Right ventricle myocardium superior (tissue), 1 donor: ENCODE measurements at places on chromosomes 7 and 10.
A peak's percentile ranks its signal among the peaks of the same experiment; 100 is the strongest.

- no peak for DNase-seq
Observed at GRCh38 chr7:18639711-18640110, 144.2 kb downstream of the HDAC9 start.

DNA sequence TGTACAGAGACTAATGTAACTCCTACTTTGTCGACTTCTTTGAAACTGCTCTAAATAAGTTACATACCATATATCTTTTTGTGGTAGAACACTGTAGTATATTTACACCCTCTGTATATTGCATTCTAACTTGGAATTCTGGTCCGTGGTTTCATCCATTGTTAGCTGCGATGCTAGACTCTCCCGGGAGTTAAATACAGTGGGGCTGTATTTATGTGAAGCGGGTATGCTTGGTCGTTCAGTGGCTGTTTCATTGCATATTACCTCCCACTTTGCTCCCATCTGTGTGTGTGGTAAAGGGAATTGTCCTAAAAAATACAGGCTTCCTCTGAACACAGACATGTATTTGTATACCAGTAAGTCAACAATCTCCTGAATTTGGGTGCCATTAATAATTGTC, 231.1 kb downstream of the SLC25A13 start:
- DNase-seq, result no peak

DNA sequence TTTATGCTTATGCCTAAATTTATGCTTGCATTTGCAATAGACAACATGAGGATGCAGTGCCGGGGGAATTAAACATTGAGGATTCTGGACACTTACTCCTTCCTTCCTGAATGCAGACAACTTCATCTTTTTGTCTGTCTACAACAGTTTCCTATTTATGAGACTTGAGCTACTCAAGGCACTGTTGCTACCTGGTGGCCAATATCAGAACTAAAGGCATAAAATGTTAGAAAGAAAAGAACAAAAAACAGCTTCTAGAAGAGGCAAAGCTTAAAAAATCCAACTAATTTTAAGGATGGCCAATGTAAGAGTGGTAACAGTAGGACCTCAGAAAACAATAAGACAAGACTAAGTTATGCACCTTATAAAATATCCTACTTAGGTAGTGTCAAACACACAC, 144.5 kb upstream of the PTN start:
- DNase-seq, result no peak

DNA sequence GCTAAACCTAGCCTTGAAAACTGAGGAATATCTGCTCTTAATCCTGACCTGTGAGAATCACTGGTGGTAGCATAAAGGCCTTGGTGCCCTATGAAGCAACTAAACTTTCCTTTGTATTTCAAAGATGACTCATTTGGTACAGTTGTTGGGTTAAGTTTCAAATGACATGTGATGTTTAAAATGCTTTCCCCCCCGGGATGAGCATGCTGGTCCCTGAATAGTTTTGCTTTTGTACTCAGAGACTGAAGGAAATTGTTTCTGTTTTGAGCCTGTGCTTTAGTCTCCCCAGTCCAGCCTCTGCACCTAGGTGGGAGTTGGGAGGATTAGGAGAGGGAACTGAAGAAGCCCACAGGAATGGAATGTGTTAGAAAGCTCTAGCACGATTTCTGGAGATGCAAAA, 258.9 kb upstream of the NPY start:
- no peak for DNase-seq

DNA sequence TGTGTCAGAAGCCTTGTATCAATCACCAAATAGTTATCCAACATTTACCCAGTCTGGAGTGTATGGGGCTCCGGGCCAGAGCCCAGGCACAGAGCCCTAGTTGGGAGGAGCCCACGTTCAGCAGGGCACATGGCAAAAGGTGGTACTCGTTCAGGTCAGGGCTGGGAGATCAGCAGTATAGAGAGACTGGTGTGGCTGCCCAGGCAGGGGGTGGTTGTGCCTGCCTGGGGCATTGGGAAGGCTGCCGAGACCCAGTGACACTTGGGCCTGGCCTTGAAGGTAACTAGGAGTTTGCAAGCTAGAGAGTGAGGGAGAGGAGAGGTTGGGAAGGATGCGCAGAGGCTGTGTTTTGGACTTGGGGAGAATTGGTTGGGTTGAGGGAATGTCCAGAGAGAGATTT, 48.9 kb upstream of the IGFBP3 start:
- DNase-seq, result no peak

GRCh38 chr10:44976352-44977198, 2.0 kb downstream of the DEPP1 start:
- DNase-seq, result no peak

DNA sequence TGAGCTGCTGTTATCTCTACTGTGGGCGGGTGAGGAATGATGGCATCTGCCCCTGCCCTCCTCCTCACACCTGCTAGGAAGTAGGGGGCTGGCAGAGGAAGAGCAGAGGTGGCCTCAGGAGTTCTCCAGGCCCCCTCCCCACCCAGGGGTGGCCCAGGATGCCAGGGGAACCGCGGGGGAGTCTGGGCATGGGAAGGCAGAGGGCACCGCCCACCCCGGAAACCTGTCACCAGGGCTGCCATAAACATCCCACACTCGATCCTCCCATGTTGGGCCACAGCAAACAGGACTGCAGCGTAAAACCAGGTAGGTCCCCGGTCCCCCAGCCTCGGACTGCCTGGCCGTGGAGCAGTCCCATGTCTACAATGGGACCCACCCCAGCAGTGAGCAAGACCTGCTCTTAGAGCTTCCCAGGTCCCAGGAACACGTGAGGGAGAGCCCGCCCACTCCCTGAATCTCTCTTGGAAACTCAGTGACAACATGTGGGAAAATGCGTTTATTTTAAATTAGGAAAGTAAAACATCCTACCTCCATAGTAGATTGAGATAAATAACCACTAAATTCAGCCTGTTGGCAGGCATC, 23.4 kb downstream of the EBF3 start:
- DNase-seq, result peak; percentile 34

DNA sequence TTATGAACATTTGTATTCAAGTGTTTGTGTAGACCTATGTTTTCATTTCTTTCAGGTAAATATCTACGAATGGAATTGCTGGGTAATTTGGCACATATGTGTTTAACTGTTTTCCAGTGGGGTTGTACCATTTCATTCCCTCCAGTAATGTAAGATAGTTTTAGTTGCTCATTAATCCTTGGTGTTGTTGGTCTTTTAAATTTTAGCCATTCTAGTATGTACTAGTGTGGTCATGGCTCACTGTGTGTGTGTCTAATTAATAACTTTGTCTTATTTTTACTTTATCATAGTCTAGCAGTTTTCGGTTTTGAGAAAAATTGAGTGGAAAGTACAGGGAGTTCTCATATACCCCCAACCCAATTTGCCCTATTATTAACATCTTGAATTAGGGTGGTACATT, 278.8 kb downstream of the CAMK1D start:
- DNase-seq, result no peak

DNA sequence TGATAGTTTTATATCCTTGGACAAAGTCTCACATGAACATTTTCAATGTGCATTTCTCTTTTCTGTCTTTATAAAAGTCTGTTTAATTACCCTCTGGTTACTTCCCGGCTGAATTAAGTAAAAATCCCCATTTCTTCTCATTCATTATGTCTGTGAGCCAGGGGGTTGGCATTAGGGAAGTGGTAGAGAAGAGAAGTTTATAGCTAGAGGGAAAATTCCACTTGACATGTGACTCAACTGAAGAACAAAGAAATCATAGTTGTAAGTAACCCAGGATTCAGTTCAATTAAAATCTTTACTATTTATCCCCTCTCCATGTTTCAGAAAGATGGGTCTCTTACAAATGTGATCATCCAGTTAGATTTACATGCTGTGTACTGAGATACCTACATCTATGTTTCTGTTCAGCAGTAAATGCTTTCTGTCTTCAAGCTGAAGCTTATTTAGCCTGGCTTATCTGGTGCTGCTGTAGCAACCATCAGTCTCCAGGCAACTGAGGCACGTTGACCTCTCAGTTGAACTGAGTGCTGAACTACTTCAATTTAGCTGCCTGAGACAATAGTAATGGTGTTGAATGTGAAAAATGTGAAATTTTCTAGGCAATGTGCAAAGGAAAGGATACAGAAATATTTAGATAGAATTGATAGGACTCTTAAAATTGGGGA, 181.6 kb downstream of the MLLT10 start:
- DNase-seq, result no peak

- no peak for DNase-seq
Observed at GRCh38 chr7:27784399-27785053, 44.6 kb downstream of the TAX1BP1 start.

DNA sequence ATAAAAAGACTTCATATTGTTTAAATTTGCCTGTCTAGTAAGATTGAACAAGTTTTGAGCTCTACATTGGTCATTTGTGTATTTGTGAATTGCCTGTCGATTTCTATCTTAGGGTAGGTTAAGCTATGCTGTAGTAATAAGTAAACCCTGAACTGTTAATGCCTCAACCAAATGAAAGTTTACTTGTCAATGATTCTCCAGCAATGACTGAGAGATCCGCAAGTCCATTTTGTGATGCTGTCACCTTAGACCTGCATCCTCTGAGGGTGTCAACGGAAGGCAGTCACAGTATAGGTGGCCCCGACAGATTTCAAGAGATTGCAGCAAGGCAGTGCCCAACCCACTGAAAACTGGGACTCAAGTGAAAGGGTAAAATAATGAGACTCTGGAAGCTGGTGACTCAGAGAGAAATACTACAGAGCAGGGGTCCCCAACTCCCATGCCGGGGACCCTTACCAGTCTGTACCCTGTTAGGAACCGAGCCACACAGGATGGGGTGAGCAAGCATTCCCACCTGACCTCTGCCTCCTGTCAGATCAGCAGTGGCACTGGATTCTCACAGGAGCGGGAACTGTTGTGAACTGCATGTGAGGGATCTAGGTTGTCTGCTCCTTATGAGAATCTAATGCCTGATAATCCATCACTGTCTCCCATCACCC, 10.8 kb upstream of the PHYH start:
- DNase-seq, result no peak

GRCh38 chr7:31106303-31107105, 54.4 kb downstream of the ADCYAP1R1 start:
- no peak for DNase-seq

DNA sequence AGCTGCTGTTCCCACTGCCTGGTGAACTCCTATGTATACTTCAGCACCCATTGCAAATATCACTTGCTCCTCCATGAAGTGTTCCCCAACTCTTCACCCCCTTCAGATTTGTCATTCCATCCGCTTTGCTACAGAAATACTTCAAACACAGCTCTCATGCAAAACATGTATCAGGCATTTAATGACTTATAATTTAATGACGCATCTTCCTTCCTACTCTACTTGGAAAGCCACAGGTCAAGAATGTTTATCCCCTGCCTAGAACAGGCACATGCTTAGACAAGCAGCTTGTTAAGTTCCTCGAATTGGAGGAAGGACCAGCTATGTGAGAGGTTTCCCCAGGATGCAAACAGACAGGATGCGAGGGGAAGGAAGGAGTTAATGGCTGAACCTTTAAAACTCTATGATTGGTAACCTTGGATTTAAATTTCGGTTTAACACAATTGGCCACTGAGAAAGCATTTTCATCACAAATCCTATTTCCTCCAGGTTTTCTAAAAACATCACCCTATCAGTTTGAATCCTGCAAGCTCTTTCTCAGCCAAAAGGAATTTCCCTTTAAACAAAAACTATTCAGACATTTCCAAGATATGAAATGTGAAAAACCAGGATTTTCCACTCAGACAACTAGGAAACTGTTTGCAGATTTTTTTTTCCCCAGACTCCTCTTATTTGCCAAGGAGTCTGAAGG, 11.5 kb downstream of the CREB3L2 start:
- no peak for DNase-seq

DNA sequence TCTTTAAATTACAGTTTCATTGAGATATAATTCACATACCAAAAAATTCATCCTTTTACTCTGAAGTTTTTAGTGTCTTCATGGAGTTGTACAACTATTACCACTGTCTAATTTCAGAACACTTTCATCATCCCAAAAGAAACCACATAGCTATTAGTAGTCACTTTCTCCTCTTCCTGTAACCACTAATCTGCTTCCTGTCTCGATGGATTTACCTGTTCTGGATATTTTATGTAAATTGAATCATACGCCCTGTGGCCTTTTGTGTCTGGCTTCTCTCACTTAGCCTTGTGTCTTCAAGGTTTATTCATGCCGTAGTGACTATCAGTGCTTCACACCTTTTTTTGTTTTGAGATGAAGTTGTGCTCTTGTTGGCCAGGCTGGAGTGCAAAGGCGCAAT, 135.5 kb downstream of the DOCK1 start:
- DNase-seq, result no peak

- no peak for DNase-seq
Observed at GRCh38 chr10:61250131-61250530, 203.1 kb downstream of the TMEM26 start.
